PC-9 (cell line): ENCODE measurements at places on chromosomes 2 and 18.

DNA sequence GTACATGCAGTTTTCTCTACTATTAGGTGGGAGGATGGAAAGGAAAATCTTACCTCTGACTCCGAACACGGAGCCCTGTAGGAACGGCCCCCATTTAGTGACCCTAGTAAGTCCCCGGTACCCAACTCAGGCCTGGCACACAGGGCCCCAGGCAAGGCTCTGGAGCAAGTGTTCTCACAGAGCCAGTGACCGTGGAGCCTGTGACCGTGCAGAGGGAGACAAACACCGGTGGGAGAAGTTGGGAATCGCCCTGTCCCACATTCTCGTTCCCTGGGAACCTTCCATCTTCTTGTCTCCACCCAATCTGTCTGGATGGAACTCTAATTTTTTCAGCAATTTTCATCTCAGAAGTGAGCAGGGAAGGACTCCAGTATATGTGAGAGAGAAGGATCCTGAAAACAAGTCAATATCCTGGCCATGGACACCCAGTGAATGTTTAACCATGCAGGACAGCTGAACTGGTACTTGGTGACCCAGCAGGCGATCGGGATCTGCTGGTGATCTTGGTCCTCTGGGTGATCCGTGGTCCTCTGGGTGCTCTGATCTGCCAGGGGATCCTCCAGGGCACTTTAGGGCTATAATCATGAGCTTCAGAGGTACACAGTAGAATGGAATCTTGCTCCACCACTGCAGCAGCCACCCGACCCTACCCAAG is 348.6 kb upstream of the ID2 start:
- no peak for DNase-seq

- DNase-seq: no peak
These were observed 45.9 kb downstream of the KDM3A start for GRCh38 chr2:86487062-86487461.

DNA sequence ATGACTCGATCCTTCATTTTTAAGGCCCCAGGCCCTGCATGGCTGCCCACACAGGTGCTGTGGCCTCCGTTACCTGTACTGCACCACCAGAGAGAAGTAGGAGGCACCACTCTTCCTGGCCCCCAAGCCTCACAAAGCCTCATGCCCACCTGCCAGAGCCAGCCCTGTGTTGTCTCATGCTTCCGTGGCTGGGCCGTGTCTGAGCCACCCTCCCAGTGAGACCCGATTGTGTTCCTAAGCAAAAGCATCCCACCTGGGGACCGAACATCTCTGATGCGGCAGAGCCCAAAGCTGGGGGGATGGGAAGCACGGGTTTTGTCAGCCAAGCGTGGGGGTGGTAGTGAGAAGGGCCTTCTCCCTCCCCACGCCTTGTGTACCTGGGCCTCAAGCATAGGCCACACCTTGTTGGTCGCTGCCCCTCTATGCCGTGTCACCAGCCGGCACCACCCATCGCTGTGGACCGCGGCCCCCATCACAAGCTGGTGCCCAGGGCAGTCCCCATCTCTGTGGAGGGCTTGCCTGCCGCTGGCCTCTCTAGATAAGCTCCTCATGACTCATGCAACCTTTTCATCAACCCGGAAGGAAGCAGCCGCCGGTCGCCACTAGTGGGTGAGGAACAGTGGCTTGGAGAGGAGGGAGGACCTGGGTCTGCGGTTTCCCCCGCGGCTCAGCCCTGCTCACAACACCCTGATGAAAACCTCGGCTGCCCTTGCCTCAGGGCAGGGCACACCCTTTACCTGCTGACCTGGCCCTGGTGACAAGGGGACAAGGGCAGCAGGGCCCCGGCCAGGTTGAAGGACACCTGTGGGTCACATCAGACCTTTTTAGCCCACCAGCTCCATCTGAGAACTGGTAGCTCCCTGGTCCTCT is 2.7 kb upstream of the RNPEPL1 start:
- DNase-seq: peak; percentile 99

DNA sequence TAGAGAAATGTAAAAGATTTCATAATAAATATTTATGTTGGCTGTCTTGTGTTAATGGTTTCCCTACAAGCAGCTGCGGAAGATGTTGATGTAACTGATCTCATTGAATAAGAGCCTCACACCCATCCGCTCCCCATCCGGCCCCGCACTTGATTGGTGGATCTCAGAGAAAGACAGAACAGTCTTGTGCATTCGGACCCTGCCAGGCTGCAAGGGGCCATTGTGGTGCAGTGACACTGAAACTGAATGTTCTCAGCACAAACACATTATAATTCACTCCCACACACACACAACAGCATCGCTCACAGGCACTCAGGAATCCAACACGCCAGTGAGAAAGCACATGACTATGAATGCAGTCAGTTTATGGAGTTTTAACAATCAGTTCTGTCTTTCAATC is 47.8 kb downstream of the PRELID3A start:
- no peak for DNase-seq

DNA sequence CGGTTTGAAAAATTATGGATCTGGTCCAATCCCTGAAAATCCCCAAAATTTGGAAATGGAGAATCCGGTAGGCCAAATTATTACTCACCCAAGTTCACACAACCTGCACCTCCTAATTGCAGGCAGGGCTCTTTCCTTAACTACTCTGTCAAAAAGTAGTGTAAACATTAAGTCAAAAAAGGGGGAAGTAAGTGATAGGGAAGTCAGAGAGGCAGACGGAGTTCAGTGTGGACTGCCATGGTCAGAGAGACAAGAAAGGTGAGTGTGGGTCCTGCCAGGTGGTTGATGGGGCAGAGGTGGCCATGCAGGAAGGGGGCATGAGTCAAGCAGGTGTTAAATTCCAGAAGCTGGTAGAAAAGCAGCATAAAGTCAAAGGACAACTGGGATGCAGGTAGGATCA is 104.7 kb upstream of the STPG4 start:
- no peak for DNase-seq

DNA sequence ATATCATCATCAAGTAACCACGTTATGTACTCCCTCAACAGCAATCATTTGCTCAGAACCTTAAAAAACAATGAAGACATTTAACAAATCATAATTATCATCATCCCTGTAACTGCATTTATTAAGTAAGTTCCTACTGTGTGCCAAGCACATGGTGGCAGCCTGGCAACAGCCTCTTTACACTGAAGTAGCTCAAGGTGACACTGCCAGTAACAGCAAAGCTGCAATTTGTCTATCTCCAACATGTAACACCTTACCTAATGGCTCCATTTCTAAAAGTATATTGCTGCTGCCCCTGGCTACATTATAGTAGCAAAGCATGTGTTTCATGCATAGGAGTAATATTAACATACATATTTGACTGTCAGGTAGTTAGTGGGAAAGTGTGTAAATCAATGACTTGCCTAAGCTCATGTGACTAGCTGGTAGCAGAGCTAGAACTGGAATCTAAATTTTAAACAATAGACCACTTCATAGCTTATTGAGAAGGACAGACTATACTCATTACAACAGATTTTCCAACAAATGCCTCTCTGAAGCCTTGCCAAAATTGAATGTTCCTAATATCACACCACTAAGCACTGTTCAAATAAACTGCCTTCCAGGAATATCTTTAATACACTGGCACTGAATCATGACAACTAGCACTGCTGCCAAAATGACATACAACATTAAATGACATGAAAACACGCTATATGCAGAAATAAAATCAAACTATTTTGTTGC is 86.7 kb downstream of the L3MBTL4 start:
- DNase-seq: no peak

- DNase-seq: no peak
These were observed 253.6 kb downstream of the LRRTM4 start for GRCh38 chr2:77268626-77269025.

- DNase-seq: no peak
These were observed 110.8 kb downstream of the MCFD2 start for GRCh38 chr2:46804794-46805193.

DNA sequence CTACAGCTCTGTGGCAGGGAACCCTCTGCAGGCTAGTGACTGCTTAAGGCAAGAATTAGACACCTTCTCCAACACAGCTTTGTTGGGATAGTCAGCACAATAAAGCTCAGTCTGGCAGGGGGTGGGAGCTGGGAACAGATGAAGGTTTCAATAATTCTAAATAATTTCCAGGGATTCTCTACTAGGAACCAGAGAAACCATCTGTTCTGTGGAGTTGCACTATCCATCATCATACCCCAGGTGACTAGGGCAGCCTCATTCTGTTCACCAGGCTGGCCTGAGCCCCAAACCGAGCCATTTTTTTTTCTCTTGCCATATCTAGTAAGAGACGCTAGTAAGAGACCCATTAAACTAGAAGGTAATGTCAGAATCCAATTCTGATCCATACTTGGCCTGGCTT is 35.8 kb upstream of the CYP26B1 start:
- DNase-seq: no peak

DNA sequence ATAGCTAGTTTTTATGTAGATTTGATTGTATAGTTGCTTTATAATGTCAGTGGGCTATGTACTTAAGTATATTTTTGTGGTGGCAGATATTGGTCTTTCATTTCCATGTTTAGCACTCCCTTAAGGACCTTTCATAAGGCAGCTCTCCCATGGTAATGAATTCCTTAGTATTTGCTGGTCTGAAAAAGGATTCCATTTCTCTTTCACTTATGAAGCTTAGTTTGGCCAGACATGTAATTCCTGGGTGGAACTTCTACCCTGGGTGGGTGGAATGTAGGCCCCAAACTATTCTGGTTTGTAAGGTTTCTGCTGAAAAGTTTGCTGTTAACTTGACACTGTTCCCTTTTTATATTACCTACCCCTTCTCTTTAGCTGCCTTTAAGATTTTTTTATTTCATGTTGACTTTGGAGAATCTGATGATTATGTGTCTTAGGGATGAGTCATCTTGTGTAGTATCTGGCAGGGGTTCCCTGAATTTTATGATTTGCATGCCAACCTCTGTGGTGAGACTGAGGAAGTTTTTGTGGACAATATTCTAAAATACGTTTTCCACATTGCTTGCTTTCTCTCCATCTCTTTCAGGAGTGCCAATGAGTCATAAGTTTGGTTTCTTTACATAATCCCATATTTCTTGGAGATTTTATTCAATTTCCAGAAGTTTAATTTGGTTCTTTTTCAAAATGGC is 65.4 kb upstream of the VRK2 start:
- no peak for DNase-seq

GRCh38 chr18:67483237-67483636 is 33.3 kb downstream of the DSEL start:
- no peak for DNase-seq

DNA sequence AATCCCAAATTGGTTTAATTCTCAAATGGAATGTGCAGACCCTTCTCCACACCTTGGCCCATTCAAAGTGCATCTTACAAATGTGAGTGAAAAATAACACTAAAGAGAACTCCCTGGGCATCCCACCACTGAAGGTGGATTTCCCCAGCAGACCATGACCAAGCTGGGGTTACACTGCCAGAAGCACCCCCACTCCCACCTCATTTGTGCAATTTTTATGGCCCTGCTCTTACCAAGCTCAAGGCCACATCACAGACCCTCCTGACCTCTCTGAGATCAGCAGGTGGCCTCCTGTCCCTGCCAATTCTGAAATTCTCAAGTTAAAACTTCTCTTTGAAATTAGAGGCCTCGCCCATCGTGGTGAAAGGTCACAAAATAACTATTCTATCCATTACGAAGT is 21.6 kb downstream of the SIGLEC15 start:
- no peak for DNase-seq

DNA sequence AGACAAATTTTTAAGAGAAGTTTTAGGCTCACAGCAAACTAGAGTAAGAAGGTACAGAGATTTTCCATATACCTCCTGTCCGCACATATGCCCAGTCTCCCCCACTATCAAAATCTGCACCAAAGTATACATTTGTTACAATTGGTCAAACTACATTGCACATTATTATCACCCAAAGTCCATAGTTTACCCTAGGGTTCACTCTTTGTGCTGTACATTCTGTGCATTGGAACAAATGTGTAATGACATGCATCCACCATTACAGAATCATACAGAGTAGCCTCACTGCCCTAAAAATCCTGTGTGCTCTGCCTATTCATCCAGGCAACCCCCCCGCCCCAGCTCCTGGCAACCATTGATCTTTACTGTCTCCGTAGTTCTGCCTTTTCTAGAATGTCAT is 61.7 kb upstream of the SPRED2 start:
- DNase-seq: no peak
